ENCODE measurements at places on chromosomes 4 and X.

DNA sequence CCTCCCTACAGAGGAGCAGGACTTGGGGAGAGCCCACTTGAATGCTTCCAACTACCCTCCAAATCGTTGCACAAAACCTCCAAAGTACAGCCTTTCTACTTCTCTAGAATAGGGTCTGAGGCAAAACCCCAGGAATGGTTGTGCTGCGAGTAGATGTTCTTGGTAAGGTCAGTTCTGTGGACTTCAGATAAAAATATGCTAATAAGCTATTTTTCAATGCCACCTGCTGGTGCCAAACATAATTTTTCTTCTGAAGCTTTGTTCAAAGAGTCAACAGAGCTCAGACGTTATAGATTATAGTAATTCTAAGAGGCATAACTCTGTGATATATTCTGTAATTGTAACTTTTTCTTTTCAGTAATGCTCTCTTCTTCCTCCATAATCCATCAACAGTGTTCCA is 425.7 kb downstream of the GPAT3 start:
- no peak for DNase-seq

DNA sequence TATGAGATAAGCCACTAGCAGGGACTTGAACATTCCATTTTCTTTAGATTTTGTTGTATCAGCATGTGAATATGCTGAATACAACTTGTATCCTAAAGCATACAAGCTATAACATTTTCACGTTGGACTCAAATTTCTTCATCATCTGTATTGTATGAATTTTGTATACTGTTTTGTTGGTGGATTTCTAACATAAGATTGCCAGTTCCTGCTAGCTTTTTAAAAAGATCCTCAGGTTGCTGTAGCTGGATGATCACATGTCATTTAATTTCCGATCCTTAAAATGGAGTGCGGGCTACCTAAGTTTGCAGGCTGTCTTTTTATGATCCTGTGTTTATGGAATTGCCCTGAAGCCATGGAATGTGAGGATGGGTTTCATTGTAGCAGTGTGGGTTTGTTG is 6.9 kb downstream of the PDLIM5 start:
- no peak for DNase-seq

- no peak for DNase-seq
These were observed 18.4 kb downstream of the HMX1 start for GRCh38 chr4:8853249-8853648.

- DNase-seq, result no peak
These were observed 14.6 kb downstream of the AGTR2 start for GRCh38 chrX:116185163-116185562.

DNA sequence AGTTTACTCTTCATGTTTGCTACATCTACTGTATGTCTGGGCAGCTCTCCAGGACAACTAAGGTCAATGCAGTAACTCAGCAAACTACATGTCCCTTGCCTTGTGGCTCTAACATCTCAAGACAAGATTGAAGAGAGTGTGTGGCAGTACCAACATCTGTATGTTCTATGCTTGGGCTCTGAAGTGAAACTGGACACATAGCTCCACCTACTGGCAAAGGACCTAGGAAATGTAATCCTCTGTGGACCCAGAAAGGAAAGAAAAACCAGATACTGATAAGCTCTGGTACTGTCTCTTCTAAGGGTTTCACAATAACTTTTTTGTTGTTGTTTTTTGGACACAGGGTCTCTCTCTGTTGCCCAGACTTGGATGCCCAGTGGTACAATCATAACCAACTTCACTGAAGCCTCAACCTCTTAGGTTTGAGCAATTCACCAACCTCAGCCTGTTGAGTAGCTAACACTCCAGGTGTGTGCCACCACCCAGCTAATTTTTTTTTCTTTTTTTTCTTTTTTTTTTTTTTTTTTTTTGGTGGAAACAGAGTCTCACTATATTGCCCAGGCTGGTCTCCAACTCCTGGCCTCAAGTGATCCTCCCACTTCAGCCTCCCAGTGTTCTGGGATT is 64.1 kb downstream of the QDPR start:
- DNase-seq, result no peak

DNA sequence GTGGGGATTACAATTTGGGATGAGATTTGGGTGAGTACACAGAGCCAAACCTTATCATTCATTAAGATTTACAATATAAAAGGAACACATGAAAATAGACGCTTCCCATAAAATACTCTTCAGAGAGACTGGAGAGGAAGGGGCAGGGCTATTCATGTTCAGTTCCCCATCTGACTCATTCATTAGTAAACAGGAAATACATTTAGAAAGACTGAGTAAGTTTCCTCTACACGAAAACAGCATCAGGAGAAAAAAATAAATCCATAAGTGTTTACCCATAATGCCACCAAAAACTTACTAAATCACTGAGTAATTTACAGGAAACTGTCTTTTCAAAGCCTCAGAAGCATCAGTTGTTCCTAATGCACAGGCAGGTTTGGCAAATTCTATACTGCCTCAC is 255.4 kb upstream of the CXorf51A start:
- DNase-seq, result no peak

DNA sequence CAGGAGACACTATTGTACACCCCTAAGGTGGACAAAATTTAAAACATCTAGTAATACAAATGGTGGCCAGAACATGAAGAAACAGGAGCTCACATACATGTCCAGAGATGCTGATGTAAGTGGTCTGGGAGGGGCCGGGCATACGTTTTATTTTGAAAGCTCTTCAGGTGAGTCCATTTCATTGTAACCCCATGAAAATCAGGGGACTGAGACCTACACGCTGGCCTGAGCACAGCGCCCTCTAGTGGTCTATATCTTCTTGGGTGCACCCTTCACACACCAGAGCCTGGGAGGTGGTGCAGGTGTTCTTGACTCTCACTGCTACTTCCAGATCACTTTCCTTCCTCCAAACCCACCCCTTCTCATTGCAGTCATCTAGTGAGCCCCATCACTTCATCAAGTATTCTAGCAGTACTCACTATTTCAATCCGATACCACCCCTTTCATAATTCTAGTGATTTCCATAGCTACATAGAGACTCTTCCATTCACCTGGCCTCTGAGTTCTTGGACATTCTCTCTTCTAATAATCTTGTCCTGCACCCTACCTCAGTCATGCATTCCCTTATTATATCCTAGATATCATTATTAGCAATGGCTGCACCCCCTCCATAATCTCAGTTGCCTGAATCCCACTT is 4.3 kb upstream of the TLR6 start:
- DNase-seq, result no peak
